H9 (cell line): ENCODE measurements at places on chromosomes 5 and 9.

- DNase-seq, result no peak
These were observed 232.7 kb downstream of the RFK start for GRCh38 chr9:76161541-76161940.

DNA sequence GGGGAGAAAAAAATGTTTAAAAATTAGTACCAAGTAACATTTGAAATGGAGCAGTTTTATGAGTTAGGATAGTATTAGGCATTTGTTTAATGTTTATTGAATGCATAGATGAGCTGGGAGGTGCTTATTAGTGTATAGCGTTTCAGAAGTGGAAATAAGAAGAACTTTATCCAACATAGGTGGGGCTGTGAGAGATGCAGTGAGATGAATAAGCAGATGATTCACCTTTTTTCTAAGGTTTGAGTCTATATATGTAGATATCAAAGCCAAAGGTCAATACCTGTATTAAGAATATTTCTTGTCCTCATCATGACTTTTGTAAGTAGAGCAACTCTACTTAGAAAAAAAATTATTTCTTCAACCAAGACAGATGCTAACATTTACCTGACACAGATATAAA, 54.6 kb upstream of the POU4F3 start:
- no peak for DNase-seq

GRCh38 chr5:133926489-133927299, 41.7 kb downstream of the C5orf15 start:
- no peak for DNase-seq

DNA sequence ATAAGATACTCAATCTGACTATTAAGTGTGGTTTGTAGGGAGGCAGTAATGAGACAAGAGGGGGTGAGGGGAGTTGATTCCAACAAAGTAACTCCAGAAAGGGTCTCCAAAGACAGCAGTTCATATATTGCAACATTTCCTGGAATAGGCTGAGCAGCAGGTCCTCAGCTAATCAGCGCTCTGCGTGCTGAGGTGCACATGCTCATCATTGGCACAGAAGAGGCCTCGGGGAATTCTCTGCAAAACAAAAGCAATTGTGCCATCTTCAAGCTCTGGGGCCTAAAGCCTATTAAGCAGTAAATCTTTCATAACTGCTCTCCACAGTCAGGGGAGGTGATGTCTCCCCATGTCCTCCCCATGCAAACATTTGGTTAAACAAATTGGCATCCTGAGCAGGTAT, 357.3 kb downstream of the SPOCK1 start:
- no peak for DNase-seq

DNA sequence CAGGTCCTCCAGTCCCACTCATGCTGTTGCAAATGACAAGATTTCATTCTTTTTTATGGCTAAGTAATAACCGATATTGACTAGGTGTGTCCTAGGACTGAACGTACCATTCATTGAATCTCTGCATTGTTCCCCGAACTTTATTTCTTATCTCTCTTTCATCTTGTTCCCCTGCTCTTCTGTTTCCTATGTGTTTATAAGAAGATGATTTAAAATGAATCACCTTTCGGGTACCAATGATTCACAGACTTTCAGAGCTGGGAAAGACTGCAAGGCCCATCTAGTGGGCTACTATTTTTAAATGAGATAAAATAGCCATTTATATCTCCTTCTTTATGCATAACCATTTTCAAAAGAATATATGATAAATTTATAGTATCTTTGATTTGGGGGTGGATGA, 133.0 kb downstream of the CDH18 start:
- no peak for DNase-seq
